ENCODE measurements at places on chromosomes 13 and 19.

DNA sequence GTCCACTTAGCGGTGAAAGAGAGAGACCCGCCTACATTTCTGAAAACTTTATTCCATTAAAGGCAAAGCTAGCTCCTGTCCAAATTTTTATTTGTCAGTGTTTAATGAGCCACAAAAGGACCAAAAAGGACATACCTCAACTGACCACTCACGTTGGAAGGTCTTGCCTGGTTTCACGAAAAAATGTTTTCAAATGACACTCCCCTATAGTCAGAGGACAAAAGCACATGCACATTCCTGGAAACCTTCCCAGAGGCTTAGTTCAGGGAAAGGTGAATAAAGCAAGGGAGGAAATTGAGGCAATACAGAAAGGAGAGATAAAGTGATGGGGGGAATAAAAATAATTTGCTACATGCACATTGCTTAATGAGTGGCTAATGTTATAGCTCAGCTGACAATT is 55.6 kb downstream of the DOCK9 start:
- no peak for DNase-seq

GRCh38 chr19:32828643-32829344 is 40.8 kb downstream of the SLC7A9 start:
- DNase-seq: no peak

DNA sequence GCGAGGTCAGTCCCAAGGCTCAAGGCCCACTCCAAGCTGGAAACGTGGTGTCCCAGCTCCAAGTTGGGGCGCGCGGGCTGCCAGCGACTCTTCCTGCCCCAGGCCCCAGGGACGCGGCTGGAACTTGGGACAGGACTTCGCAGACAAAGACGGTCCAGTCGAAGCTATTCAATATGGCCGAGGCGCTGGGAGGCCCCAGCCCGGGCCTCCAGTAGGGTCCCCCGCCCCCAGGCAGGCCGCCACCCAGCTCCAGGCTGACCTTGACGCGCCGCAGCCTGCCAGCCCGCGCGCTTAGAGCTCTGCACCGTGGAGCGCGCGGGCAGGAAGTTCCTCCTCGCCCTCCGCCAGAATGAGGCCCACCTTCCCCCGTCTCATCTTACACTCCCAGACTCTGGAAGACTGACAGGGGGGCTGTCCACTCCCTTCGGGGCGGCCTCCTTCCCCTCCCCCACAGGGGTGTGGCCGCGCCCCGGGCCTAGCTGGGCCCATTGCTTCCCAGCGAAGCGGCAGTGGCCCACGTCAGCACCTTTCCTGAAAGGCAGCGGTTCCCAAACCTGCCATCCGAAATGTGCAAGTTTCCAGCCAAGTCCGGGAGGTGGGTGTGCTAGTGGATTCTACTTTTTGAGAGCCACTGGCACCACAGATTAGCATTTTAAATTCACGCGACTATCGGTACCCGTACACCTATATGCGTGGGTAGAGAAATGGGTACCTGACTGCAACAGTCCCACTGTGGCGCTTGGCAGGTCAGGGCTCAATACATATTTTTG is at the start of gene CCDC8:
CCDC8 (minus strand) TSS at position 303 of the 770 bp plus-strand sequence. CDS start 754 bp downstream, outside the sequence.
- no peak for DNase-seq

DNA sequence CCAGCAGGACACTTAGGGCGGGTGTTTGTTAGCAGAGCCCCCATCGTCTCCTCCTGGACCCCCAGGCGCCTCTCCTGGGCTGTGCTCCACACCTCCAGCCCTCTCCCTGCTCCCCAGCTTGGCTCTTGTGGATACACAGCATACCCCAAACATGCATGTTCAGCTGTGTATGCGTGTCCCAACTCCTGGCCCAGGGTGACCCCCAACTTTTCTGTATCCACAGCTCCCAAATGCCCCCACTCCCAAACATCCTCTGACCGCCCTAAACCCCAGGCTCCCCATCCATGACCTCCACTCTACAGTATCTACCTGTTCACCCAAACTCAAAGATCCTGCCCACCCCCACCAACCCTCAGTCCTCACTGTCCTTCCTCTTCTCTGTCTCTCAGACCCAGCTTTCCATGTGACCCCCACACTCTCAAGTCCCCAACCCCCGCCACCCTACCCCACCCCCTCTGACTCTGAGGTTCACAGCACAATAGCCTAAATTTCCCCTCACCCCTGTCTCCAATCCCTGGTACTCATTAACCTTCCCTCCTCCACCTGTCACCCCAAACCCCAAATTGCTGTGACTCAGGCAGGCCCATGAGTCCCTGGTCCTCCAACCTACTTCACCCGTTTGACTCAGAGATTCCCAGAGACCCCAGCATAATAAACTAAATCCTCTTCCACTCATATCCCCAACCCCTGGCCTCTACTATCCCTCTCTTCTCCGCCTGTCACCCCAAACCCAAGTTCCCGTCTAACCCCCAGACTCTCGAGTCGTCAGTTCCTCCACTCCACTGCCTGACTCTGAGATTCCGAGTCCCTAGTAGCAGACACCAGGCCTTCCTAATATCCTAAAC is 968 bp downstream of the UBE2M start:
- DNase-seq: no peak

DNA sequence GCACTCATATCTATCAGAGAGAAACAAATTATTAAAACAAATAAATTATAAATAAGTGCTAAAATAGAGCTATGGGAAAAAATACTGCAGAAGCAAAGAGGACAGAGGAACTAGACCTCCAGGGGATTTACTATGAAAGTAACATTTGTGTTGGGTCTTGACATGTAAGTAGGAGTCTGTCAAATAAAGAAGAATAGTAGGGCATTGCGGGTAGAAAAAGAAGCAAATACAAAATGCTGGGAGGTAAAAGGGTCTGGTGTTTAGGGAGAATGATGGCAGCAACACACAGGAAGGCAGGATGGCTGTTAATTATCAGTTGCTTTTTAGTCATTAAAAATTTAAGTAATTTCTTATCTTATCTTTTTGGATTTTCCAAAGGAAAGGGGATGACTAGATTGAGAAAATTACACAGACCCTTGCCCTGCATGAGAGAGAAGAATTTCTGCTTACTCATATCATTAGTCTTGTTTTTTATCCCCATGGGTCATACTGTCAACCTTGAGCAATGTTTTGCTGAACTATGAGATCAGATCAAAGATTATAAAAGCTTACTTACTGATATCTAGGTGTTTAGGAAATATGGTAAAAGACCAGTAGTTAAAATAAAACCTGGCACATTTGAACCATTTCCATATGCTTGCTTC is 472.7 kb downstream of the DIAPH3 start:
- DNase-seq: no peak

- no peak for DNase-seq
Measured at GRCh38 chr13:35473206-35473775, 3.2 kb downstream of the MAB21L1 start.

GRCh38 chr13:49731766-49732165 is 40.5 kb upstream of the EBPL start:
- DNase-seq: no peak
